ENCODE measurements at places on chromosomes 7 and 10.

DNA sequence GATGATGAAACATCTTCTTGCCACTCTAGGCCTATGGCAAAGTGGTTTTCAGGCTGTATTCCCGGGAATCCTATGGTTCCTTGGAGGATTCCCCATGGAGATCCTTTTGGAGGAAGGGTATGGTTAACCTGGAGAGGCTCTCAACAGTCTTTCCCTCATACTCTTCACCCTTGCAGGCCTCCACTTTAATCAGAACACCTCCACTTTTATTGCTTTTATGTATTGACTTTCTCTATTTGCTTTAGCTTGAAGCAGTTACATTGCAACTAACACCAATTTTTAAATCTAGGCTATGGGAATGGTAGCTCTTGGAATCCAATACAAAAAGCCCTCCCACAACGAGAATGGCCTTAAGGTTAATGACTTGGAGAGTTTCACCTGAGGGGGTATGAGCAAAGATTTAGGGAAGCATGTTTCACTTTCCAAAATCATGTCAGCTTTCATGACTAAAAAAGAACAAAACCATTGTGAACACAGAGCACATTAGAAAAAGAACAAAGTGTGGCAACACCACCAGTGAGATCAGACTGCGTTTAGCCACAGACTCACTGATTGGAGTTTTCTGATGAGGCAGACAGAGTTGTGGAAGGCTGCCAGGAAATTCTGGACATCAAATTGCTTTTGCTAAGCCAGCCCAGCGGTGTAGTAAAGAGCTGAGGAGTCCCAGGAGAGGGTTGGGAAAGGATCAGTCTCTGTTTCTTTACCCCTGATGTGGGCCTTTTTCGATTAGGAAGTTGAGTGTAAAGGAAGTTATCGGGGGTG lies 130.4 kb upstream of the BMPER start:
- no peak for DNase-seq

GRCh38 chr7:123271856-123272255 lies 72.1 kb upstream of the SLC13A1 start:
- no peak for DNase-seq

GRCh38 chr10:541750-542371 lies 147.6 kb downstream of the DIP2C start:
- DNase-seq = no peak

DNA sequence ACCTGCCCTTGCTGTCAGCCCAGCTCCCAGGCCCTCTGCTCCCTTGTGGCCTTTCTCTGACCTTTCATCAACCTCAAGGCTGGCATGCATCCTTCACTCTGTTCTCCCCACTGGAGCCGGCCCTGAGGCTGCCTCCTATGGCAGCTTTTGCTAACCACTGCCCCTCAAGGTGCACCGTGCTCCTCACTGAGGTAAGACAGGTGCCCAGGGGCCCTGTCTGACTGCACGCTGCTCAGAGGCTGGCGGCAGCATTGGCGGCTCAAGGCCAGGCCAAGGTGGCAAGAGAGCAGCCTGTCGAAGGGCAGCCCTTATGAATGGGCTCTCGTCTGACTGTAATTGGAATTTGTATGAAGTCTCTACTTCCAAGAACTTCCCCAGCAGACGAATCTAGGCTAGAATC lies 172.6 kb downstream of the ZNF248 start:
- no peak for DNase-seq

- DNase-seq = no peak
Measured at GRCh38 chr10:125538947-125539731, 143.8 kb downstream of the TEX36 start.

DNA sequence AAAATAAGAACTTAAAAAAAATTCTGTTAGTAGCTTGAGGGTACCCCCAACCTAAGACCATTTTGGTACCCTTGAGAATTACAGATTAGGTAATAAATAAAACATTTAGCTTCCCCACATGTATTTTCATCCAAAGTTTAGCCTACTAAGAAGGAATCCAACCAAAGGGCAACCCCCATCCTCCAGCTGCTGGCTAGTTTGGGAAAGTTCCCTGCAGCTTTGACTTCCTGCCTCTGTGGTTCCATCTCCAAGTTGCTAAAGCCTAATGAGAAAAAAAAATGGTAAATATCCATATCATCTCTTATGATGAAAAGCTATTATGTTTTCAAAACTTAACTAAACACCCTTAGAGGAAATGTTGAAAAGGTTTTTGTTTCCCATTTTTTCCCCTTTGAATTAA lies 547.2 kb downstream of the ANKRD7 start:
- DNase-seq = no peak

DNA sequence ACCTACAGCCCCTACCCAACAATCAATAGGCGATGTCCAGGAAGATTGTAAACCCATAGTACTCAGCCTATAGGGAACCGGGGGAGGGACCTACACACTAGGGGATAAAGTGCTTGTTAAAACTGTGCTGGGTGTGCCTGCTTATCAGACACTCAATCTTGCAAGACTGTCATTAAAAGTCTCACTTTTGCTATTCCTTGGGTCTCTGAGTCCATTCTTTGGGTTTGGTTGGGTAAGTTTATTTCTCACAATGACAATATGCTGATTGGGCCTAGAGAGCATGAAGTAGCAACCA lies 45.6 kb downstream of the PTPRE start:
- DNase-seq = no peak

- no peak for DNase-seq
Measured at GRCh38 chr10:33293076-33293475, 41.4 kb downstream of the NRP1 start.

DNA sequence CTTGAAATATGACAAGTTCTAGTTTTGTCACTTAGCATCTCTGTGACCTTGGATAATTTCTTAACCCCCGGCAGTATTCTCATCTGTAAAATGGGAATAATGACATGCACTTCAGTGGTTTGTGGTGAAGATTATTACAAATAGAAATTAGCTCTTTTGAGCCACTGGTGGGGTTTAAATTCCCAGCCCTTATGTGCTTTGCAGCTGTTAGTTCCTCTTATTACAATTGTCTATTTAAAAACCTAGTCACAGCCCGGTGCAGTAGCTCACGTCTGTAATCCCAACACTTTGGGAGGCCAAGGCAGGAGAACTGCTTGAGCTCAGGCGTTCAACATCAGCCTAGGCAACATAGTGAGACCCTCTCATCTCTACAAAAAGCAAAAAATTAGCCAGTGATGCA lies 30.1 kb downstream of the CAV1 start:
- DNase-seq = no peak

GRCh38 chr7:24227603-24228359 lies 56.2 kb upstream of the NPY start:
- no peak for DNase-seq

DNA sequence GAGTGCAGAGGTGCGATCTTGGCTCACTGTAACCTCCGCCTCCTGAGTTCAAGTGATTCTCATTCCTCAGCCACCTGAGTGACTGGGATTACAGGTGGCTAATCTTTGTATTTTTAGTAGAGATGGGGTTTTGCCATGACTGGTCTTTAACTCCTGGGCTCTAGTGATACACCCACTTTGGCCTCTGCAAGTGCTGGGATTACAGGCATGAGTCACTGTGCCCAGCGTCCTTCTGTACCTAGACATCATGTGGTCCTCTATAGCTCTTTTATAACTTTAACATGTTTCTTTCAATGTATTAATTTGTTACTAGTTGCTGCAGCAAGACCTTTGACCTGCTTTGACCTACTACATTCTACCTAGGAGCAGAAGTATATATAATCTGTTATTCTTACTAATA lies 38.7 kb upstream of the BICC1 start:
- no peak for DNase-seq

- DNase-seq = no peak
Measured at GRCh38 chr10:51176976-51177695, 102.8 kb downstream of the PRKG1 start.

Measured in stimulated activated CD4-positive, alpha-beta T cell treated with anti-CD3 and anti-CD28 coated beads, Interleukin-1b, Interleukin-23, amount 100 ng/mL, for 1 hour (primary cell).